CD8-positive, alpha-beta memory T cell (primary cell): ENCODE measurements at places on chromosomes 6 and 20. TPM values are rescaled to one million over a fixed set of nuclear protein-coding genes. Genes with fewer than 3 reads are reported as not detected.

DNA sequence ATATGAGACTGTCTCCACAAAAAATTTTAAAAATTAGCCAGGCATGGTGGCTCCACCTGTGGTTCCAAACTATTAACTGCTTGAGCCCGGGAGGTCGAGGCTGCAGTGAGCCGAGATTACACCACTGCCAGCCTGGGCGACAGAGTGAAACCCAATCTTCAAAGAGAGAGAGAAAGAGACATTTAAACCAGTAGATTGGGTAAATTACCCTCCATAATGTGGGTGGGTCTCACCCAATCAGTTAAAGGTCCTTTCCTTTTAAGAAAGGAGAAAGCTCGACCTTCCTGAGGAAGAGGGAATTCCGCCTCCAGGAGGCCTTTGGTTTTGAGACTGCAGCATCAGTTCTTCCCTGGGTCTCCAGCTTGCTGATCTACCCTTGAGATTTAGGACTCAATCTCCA, 25.2 kb upstream of the SCML4 start:
- no peak for DNase-seq

Gene PPP1R14C
- total RNA-seq, result 1.6 TPM

Gene SLC22A3
- not detected for total RNA-seq

- DNase-seq, result no peak
These were observed 38.0 kb downstream of the FOXP4 start for GRCh38 chr6:41584205-41584604.

Gene TGM3
- total RNA-seq, result not detected

DNA sequence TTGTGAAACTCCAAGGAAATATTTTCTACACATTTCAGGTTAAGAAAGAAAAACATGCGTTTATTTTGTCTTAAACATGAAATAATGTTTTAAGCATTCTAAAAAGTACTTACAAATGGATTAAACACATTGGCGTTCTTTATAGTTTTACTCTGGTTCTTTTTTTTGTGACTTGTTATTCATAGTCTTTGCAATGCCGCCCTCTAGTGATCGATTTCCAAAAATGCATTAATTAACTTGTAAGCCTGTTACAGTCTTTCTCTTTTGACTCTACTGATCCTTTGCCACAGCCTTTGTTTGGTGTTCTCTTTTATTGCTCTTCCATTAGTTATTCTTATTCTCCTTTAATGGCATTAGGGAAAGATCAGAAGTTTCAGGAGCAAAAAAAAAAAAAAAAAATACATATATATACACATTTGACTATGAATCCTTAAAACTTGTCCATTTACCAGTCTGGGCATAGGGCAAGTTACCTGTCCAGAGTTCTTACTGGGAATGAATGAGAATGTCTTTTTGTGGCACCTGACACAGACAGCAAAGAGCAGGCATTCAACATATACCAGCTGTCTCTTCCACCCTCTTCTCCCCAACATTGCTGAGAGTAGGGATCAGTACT, 59.9 kb downstream of the MACROD2 start:
- no peak for DNase-seq

DNA sequence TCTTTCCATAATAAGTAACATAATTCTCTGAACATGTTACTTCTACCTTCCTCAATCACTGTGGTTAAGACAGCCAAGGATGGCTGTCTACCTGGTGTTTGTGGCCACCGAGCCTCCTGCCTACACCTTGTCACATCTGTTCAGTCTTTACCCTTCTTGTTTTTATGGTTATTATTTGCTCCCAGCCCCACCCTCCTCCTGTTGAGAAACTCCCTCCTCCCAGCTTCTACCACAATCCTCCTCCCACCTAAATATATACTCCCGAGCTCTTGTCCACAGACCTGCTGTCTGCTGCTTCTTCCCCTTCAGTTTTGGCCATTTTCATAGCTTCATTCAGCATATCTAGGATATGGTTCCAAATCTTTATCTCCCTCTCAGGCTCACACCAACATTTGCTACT, 35.7 kb upstream of the GABRR1 start:
- DNase-seq, result no peak

DNA sequence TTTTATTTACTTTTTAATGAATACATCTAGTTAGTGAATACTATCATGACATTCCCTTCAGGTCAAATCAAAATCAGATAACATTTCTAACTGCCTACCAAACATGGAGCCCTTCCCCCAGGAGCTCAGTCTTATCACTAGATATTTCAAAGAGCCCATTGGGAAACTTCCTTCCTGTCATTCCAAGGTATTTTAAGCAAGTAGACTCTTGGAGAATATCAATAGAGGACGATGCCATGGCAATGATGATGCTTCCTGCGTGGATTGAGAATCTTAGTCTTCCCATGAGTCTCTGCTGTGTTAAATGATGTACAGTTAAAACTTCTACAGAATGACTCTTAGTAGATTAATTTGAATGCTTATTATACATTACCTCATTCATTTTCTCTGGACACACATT, 384.9 kb downstream of the CENPW start:
- DNase-seq, result no peak

DNA sequence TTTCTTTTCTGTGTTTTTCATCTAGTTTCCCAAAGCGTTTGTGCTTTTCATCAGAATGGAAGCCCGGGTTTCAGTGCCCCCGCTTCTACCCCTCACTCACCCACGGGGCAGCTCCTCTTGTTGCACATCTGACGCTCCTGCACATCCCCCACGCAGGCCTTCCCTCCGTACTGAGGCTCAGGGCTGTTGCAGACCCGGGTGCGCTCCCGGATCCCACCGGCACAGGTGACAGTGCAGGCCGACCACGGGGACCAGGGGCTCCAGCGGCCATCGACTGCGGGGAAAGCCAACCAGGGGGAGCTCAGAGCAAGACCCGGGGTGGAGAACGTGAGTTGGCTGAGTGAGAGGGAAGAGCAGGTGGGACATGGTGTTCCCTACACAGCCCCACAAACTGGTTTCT, 19.0 kb downstream of the THBS2 start:
- no peak for DNase-seq

DNA sequence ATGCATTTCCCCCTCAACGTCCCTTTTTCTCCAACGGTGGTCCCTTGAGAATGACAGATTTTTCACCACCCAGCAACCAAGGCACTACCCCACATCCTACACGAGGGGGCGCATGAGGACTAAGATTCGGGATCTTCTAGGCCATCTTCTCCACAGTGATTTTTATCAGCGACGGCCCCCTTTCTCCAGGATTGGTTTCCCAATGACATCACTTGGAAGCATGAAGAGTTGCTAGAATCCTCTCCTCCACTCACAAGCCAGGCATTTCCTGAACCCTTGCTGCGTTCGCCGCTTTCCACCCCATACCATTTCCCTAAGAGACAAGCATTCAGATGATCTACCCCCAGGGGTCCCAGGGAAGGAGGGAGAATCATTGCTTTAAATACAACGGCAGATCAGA, 252.0 kb downstream of the HIVEP2 start:
- peak; percentile 72 for DNase-seq

DNA sequence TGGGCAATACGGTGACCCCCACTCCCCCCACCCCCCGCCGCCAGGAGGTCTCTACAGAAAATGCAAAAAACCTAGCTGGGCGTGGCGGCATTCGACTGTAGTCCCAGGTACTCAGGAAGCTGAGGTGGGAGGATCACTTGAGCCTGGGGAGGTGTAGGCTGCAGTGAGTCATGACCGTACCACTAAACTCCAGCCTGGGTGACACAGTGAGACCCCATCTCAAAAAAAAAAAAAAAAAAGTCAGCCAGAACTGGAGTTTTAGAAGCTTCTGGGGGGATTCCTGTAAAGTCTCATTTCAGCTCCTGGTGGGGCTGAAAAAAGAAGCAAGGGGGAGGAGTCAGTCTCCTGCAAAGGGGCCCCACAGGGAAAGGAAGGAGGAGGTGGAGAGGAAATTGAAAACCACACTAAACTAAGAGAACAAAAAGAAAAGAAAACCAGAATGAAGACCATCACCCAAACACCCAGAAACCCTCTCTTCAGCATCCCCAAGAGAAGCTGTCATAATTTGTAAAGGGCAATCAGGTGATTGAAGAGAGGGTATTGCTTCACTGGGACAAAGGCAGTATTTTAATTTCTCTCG, 50.4 kb downstream of the NOL4L start:
- peak; percentile 78 for DNase-seq

- DNase-seq, result no peak
These were observed 56.2 kb downstream of the SNX9 start for GRCh38 chr6:157879034-157879872.

Gene NINL
- total RNA-seq, result 0.77 TPM

Gene FRMD1
- not detected for total RNA-seq

Gene COL12A1
- total RNA-seq, result not detected
